ENCODE measurements at places on chromosomes 2 and 18. TPM values are rescaled to one million over a fixed set of nuclear protein-coding genes. Genes with fewer than 3 reads are reported as not detected.

GRCh38 chr18:70195014-70195614 is 10.4 kb downstream of the RTTN start:
- no peak for DNase-seq

GRCh38 chr2:148546270-148546669 is 98.3 kb upstream of the EPC2 start:
- peak; percentile 17 for DNase-seq

GRCh38 chr2:39737661-39738060 is 41.4 kb downstream of the THUMPD2 start:
- DNase-seq, result peak; percentile 91

The EHD3 gene
- total RNA-seq, result 2.6 TPM

- DNase-seq, result no peak
Measured at GRCh38 chr18:79494936-79495335, 99.2 kb downstream of the NFATC1 start.

- DNase-seq, result no peak
Measured at GRCh38 chr2:8198766-8199382, 483.0 kb upstream of the ID2 start.

DNA sequence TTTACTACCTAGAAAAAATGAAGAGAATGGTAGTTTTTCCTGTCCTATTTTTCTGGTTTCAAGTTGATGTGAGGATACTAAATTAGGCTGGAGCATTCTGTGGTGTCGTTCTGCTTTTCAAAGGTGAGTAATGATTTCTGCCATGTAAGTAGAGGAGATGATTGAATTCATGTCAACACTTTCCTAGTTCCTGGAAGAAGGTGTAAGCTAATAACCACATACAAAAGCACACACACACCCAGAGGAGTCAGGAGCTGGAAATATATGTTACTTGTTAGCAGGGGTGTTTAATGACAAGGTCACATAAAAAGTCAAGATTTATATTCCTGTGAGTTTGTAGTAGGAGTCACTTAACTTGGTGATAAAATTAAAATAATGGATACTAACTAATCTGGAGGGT is 172.1 kb downstream of the TMX3 start:
- no peak for DNase-seq

The POTEJ gene
- 0.06 TPM for total RNA-seq

DNA sequence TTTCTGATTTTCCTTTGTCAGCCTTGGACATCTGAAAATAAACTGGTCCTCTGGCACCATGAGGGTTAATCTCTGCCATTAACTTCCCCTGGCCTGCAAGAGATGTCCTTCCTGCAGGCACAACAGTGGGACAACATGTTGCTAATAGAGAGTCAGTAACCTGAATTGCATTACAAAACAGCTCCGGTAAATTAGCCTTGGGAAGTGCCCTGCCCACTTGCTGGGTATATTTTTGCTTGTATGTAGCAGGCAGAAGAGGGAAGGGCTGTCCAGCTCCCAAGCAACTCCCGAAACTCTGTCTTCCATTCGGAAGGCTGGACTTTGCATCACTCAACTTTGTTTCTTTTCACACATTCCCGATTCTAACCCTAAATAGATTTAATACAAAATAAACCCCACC is 104.4 kb upstream of the ATP8B1 start:
- no peak for DNase-seq

The RAB6C gene
- total RNA-seq, result not detected

The CPO gene
- total RNA-seq, result not detected

The ABCG5 gene
- not detected for total RNA-seq

GRCh38 chr2:41061356-41061755 is 609.5 kb upstream of the SLC8A1 start:
- DNase-seq, result no peak

DNA sequence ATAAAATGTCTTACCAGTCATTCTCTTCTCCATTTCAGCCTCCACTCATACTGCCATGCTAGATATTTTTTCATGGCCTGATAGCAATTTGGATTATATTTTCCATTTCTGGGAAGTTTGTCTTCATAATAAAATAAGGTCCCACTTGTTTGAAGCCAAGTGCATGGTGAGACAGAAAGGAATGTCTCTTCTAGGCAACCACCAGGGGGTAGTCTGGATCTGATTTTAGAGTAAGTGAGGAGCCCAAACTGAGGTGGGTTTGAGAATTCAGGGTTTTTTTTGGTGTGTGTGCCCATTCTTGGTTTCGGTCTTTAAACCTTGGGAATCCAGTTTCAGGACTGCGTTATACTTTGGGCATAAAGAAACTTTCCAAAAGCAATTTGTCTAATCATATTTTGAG is 315.5 kb downstream of the RPRM start:
- no peak for DNase-seq
